ENCODE measurements at places on chromosomes 12 and 14.
A peak's percentile ranks its signal among the peaks of the same experiment; 100 is the strongest.

- DNase-seq: no peak
Observed at GRCh38 chr14:105073720-105074600, 8.7 kb upstream of the GPR132 start.

GRCh38 chr14:34324363-34324795 is 137.7 kb downstream of the SPTSSA start:
- DNase-seq: peak; percentile 59

- no peak for DNase-seq
Observed at GRCh38 chr12:55874443-55874842, 31.7 kb upstream of the MMP19 start.

DNA sequence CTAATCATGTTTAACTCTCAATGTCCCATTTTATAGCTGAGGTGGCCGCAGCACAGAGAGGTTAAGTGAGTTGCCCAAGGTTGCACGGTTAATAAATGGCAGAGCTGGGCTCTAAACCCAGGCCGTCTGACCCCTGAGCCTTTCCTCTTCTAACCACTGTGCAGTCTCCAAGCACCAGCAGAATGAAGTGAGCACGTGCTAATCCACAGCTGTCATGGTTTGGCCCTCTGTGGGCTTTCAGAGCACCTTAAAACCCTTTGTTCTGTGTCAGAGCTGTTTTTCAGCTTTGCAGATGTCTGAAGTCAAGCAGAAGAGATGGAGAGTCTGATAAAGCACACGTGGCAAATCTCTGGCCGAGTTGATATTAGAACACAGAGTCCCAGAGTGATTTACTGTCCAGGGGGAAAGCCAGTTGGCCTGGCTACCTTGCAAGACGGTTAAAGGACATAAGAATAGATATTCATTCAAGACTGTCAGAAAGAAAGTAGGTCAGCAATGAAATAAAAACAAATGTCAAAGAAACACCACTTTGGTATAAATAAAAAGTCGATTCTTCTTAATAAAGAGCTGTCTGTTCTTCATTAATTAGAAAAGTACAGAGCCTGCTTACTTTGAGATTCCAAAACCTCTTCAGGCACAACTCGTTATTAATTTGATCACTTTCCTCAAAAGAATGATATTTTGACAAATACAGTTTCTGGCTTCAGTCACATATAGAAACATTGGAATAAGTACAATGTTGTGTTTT is 107.3 kb downstream of the CRADD start:
- DNase-seq: peak; percentile 70

DNA sequence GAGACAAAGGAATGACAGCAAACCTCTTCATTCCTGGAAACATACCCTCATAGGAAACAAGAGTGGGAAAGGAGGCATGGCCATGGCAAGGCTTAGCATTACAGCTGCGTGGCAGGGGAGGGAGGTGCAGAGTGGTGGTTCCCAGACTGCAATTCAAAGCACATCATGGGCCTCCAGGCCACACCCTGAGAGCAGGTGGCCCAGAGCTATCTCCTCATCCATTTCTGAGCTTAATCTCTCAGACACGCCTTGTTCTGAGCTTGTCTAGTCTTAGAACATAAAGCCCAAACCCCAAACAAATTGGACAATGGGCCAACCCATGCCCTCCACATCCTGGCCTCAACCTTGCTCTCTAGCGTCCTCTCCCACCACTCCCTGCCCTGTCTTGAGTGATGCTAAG is 5.9 kb upstream of the KRT3 start:
- no peak for DNase-seq

- peak; percentile 59 for DNase-seq
Observed at GRCh38 chr14:65169351-65169750, 67.0 kb upstream of the MAX start.
